CD4-positive, alpha-beta T cell (primary cell): ENCODE measurements at places on chromosomes 1 and 21.

DNA sequence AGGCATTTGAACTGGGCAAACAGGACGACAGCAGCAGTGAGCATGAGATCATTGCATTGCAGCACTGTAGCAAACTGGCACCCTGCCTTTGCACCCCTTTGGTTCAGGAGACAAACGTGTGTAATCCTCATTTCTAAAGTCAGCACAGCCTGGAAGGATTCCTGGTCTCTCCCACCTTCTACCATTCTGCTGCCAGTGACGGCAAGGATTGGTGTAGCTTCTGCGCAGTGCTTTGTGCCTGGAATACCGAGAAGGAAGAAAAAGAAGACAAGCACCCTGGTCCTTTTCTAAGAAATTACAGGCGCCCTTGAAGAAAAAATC is 805.3 kb downstream of the USP25 start:
- no peak overlapping the region for H3K27ac ChIP-seq
- no peaks in the 10 kb centered on the region for H3K27me3 ChIP-seq
- H3K4me1 ChIP-seq, result no peaks in the 10 kb centered on the region

- no peaks in the 10 kb centered on the region for H3K36me3 ChIP-seq
- DNase-seq, result no peak
- no peak overlapping the region for H3K27ac ChIP-seq
- H3K27me3 ChIP-seq, result no peaks in the 10 kb centered on the region
Measured at GRCh38 chr1:58143972-58144697, 402.4 kb downstream of the OMA1 start.

DNA sequence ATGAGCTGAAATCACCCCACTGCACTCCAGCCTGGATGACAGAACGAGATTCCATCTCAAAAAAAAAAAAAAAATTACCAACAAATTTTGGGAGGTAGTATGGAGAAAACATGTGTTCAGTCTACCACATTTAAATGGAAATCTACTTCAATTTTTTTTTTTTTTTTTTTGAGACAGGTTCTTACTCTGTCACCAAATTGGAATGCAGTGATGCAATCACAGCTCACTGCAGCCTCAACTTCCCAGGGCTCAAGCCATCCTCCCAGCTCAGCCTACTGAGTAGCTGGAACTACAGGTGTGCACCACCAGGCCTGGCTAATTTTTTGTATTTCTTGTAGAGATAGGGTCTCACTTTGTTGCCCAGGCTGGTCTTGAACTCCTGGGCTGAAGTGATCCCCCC is 82.1 kb downstream of the GFI1 start:
- H3K27me3 ChIP-seq, result no peaks in the 10 kb centered on the region
- H3K36me3 ChIP-seq, result no peaks in the 10 kb centered on the region
- no peak overlapping the region for H3K4me3 ChIP-seq
- DNase-seq, result no peak

DNA sequence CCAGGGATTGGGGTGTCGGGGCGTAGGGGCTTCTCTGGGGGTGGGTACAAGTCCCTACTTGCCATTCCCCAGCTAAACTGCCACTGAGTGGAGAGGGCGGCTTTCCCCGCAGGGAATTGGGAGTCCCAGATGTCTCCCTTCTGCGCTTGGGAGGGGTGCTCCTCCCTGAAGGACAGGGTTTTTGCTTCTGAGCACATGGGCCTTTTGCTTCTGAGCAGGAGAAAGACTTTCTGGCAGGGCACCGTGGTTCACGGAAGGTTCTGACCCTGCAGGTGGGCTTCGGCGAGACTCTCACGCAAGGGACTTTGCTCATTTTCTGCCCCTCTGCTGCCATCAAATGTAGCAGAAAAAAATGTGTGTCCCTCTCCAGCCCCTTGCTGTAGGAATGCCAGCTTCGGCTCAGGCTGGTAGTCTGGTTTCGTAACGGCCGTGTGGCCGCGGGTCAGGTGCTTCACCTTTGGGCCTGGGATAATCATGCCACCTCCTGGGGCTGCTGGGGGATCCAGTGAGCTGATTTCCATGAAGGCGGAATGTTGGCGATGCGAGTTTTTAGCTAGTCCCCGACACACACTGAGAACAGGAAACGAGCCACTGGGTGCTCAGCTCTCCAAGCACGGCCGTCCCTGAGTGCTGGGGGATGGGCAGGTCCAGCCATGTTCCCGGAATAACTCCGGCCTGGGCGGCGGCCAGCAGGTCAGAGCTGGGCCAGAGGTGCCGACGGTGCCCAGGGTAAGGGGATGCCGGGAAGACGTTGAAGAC is 364.0 kb downstream of the CAMTA1 start:
- H3K4me3 ChIP-seq, result no peak overlapping the region
- no peaks in the 10 kb centered on the region for H3K36me3 ChIP-seq
- no peak for DNase-seq
- H3K27me3 ChIP-seq, result no peaks in the 10 kb centered on the region

DNA sequence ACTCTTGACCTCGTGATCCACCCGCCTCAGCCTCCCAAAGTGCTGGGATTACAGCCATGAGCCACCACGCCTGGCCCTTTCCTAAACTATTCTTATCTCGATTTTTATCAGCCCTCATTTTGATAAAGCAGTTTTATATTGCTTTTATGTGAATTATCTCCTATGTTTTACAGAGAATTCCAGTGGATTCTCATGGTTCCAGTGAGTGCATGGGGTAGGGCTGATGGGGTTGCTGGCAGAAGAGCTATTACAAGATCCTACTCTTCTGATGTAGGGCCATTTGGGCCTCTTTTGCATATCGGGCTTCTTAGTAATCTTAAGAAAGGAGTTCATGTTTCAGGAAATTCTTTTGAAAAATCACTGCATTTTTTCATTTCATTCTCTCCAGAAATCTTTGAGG is 187.6 kb downstream of the PBX1 start:
- H3K4me3 ChIP-seq, result no peak overlapping the region
- no peaks in the 10 kb centered on the region for H3K36me3 ChIP-seq
- no peak overlapping the region for H3K27ac ChIP-seq
- no peaks in the 10 kb centered on the region for H3K27me3 ChIP-seq
- H3K4me1 ChIP-seq, result no peaks in the 10 kb centered on the region

GRCh38 chr1:223843934-223844786 is 1.6 kb downstream of the TP53BP2 start:
- peaks cover 32% of the 10 kb centered on the region for H3K4me1 ChIP-seq
- DNase-seq, result no peak
- H3K27ac ChIP-seq, result peak overlapping the region; percentile 93
- no peaks in the 10 kb centered on the region for H3K36me3 ChIP-seq

- no peaks in the 10 kb centered on the region for H3K27me3 ChIP-seq
- DNase-seq, result no peak
- no peaks in the 10 kb centered on the region for H3K4me1 ChIP-seq
- no peak overlapping the region for H3K27ac ChIP-seq
- no peak overlapping the region for H3K4me3 ChIP-seq
- no peaks in the 10 kb centered on the region for H3K36me3 ChIP-seq
Measured at GRCh38 chr1:171126504-171126903, 35.8 kb downstream of the FMO3 start.

DNA sequence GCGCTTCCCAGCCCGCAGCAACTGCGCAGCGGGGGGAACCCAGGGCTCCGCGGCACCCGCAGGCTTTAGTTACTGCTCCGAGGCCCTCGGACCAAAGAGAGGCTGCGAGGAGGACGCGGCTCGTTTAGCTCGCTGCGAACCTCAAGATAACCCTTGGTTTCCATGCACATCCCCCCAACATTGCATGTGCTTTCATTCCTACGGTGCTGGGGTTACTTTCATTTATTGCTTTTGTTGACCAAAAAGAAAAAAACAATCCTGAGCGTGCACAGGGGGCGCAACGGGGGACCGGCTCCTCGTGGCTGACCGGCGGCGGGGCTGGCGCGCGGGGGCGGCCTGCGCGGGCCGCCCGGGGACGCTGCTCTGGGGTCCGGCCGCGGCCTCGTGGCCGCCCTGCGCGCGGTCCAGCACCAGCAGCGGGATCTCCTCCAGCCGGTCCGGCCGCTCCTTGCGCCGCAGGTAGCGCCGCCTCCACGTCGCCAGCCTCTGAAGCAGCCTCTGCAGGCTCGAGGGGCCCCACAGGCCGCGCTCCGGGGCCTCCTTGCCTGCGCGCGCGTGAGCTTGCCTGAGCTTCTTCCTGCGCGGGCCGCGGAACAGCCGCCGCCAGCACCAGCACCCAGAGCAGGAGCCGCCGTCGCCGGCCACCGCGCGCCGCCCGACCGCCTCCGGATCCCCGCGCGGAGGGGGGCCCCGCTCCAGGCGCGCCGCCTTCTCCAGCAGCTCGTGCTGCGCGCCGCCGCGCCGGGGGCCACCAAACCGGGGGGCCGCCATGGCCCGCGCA is 77.4 kb downstream of the DESI2 start:
- DNase-seq, result peak; percentile 19
- H3K4me3 ChIP-seq, result peak overlapping the region; percentile 62
- H3K27me3 ChIP-seq, result no peaks in the 10 kb centered on the region
- H3K4me1 ChIP-seq, result peaks cover 13% of the 10 kb centered on the region
- H3K27ac ChIP-seq, result no peak overlapping the region

GRCh38 chr1:178540646-178541045 is 27.7 kb downstream of the TEX35 start:
- H3K27me3 ChIP-seq, result no peaks in the 10 kb centered on the region
- peaks cover 16% of the 10 kb centered on the region for H3K4me1 ChIP-seq
- H3K4me3 ChIP-seq, result no peak overlapping the region
- no peaks in the 10 kb centered on the region for H3K36me3 ChIP-seq
- H3K27ac ChIP-seq, result no peak overlapping the region

- no peak overlapping the region for H3K27ac ChIP-seq
- peaks cover 55% of the 10 kb centered on the region for H3K4me1 ChIP-seq
- H3K27me3 ChIP-seq, result no peaks in the 10 kb centered on the region
- DNase-seq, result no peak
- H3K36me3 ChIP-seq, result no peaks in the 10 kb centered on the region
Measured at GRCh38 chr1:172637522-172637921, 21.4 kb upstream of the FASLG start.

GRCh38 chr21:38959692-38960061 is 153.9 kb downstream of the ETS2 start:
- no peak overlapping the region for H3K27ac ChIP-seq
- H3K36me3 ChIP-seq, result no peaks in the 10 kb centered on the region
- peaks cover 3% of the 10 kb centered on the region for H3K27me3 ChIP-seq
- no peak for DNase-seq

DNA sequence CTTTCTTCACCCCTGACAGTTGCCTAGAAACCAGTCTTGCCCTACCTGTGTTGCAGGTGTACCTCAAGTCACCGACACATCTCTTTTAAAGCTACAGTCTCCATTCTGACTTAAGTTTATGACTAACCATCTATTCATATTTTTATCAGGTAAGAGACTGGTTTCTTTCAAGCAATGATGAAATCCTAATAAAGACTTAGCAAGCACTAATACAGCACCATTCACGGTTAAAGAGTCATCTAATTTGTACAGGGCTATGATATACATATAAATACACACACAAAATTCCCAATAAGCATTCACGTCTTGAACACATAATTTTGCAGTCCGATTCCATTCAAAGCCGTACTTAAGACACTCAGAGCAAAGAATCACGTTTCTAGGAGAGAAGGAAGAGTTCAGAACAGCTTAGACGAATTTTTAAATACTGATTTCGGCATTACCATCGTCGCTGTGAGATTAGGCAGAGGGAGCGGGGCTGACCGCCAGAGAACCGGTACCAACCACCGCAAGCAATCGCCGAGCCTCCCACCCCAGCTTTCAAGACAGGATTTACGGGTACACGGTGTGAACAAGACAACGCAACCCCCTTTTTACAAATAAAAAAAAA is 943 bp downstream of the ERRFI1 start:
- peaks cover 3% of the 10 kb centered on the region for H3K27me3 ChIP-seq
- H3K36me3 ChIP-seq, result no peaks in the 10 kb centered on the region
- H3K4me1 ChIP-seq, result peaks cover 13% of the 10 kb centered on the region
- DNase-seq, result no peak

GRCh38 chr1:41941381-41941780 is 22.7 kb upstream of the HIVEP3 start:
- no peaks in the 10 kb centered on the region for H3K4me1 ChIP-seq
- no peak overlapping the region for H3K4me3 ChIP-seq
- DNase-seq, result no peak

DNA sequence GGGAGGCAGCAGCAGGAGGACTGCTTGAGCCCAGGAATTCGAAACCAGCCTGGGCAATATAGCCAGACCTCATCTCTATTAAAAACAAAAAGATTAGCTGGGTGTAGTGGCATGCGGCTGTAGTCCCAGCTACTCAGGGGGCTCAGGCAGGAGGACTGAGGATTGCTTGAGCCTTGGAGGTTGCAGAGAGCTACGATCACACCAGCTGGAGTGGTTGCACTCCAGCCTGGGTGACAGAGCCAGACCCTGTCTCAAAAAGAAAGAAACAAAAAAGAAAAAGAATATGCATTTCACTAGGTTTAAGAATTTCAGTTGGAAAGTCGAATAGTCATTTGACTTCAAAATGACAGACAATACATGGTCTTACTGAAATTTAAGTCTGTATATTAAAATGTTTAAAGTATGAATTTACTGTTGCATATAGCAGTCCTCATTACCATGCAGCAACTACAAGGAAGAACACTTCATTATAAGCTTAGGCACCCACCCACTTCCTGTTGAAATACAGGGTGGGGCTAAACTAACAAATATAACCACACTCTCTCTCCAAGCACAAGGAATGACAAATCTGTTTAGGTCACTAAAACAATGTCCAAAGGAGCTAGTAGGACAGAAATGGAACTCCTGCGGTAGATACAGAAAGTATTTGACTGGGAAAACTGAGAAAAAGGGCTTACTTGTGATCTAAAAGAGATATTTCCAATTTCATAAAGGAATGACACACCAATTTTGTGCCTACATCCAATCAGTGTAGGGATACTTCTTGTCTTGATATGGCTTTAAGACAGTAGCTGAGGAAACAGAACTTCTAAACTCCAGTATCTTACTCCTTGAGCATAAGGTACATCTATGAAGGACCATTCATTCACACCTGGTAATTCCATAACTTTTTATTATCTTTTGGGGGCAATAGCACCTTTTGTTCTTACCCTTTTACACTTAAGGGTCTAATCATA is 44.1 kb downstream of the GPR3 start:
- H3K4me3 ChIP-seq, result peak overlapping the region; percentile 21
- DNase-seq, result no peak
- H3K36me3 ChIP-seq, result peaks cover 9% of the 10 kb centered on the region
- peaks cover 69% of the 10 kb centered on the region for H3K4me1 ChIP-seq
- H3K27ac ChIP-seq, result peak overlapping the region; percentile 54
- no peaks in the 10 kb centered on the region for H3K27me3 ChIP-seq

DNA sequence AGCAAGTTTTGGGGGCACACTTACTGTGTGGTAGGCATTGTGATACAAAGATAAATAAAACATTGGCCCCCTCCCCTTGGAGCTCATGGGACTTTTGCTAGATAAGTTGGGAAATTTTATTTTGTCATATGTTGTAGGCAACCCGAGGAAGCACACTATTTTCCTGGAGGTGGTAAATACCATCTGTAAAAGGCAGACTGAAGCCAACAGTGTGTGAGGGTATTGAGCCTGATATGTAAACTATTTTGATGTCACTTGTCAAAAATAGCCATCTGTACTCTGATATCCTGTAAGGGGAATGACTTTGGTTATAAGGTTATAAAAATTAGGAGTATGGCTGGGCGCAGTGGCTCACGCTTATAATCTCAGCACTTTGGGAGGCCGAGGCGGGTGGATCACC is 30.6 kb downstream of the VANGL2 start:
- H3K4me3 ChIP-seq, result no peak overlapping the region
- peak overlapping the region; percentile 41 for H3K27ac ChIP-seq
- DNase-seq, result no peak
- H3K4me1 ChIP-seq, result peaks cover 52% of the 10 kb centered on the region
- H3K36me3 ChIP-seq, result no peaks in the 10 kb centered on the region
